ENCODE measurements at places on chromosomes 16 and 17.

GRCh38 chr16:90048737-90049330, 28.3 kb downstream of the PRDM7 start:
- DNase-seq, result no peak

- no peak for DNase-seq
Measured at GRCh38 chr17:4583782-4584100, 588 bp upstream of the SMTNL2 start.

DNA sequence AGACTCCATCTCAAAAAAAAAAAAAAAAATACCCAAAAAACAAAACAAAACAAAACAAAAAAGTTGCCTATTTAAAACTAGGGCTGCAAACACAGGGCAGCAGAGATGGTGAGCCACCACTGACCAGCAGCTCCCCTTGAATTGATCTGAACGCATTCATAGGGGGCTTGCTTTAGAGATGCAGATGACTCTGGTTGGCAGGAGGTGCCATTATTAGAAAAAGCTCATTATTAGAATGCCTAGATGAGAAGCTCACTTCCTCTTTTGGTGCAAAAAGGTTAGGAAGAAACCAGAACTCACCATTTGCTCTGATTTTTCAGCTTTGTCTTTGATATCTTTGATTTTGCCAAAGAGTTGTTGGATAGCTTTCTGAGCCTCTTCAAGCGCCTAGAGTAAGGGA, 53.1 kb downstream of the VPS53 start:
- no peak for DNase-seq

- no peak for DNase-seq
Measured at GRCh38 chr17:42798011-42798382, 507 bp downstream of the COA3 start.

GRCh38 chr16:25751230-25751835, 59.6 kb downstream of the HS3ST4 start:
- no peak for DNase-seq

DNA sequence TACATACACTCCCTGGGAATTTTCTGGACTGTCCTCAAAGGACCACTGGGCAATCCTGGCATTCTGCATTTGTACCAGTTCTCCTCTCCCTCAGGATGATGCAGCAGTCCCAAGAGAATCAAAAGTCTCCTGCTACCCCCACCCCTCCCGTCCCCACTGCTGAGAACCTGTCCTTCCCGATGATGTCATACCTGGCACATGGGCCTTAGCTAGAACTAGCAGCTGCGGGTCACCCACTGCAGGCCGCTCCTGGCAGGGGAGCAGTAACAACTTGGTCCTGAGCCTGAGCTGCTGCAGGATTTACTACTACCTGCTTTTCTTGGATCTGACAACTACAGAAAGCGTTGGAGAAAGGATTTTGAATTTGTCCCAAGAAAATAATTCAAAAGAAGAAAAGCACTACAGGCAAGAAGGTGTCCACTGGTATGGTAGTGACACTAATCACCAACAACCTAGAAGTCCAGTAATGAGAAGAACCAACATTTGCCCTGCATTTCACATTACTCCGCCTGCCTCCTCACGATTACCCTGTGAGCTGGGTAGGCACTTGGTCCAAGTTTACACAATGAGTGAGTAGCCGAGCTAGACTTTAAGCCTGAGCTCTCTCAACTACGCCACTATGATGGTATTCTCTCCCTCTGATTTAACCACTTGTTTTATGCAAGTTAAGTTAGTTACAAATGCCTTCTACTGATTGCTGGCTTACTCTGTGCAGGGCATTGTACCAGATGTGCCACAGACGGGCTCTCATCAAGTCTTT, 55.3 kb upstream of the ETV4 start:
- DNase-seq, result no peak
